ENCODE measurements at places on chromosomes 4 and X. TPM values are rescaled to one million over a fixed set of nuclear protein-coding genes. Genes with fewer than 3 reads are reported as not detected.

DNA sequence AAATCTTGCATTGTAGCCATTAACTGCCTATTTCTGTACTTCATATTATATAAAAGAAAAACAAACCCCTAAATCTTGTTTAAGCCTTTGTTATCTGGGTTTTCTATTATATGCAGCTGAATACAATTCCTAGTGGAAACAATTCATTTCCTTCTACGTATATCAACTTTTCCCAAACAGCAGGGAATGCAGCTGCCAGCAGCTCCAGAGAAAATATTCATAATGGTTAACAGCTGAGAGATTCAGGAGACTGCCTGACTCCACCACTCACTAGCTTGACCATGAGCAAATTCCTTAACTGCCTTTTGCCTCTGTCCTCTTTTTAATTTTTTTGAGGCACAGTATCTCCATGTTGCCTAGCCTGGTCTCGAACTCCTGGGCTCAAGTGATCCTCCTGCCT is 146.2 kb downstream of the SPATA18 start:
- DNase-seq, result no peak

- DNase-seq, result no peak
Measured at GRCh38 chrX:141733371-141733770, 34.8 kb upstream of the SPANXD start.

GRCh38 chr4:54643958-54644751 is 13.6 kb upstream of the KIT start:
- no peak for DNase-seq

DNA sequence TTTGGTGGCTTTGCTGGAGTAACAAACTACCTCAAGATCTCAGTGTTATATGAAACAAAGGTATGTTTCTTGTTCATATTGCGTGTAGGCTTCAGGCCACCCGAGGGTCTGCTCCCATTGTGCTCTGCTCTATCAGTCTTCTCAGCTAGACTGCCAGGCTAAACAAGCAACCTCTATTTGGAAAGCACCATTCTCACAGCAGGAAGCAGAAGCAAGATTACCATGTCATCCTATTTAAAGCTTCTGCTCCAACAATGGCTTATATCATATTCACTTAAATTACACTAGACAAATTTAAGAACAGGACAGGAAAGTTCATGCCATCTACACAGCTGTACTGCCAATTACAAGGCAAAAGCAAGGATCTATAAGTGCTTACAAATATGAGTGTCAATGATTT is 385.8 kb downstream of the PPARGC1A start:
- no peak for DNase-seq

The AWAT2 gene
- not detected for total RNA-seq

The ASB12 gene
- not detected for total RNA-seq

The SOX3 gene
- total RNA-seq, result not detected

- no peak for DNase-seq
Measured at GRCh38 chr4:130484826-130485225, 1388.9 kb downstream of the C4orf33 start.

- DNase-seq, result no peak
Measured at GRCh38 chr4:157885811-157886210, 287.0 kb downstream of the GASK1B start.

- no peak for DNase-seq
Measured at GRCh38 chrX:139554376-139554775, 23.8 kb downstream of the F9 start.

- DNase-seq, result no peak
Measured at GRCh38 chrX:106963111-106963510, 36.9 kb downstream of the MORC4 start.
